ENCODE measurements at places on chromosomes 12 and 14. TPM values are rescaled to one million over a fixed set of nuclear protein-coding genes. Genes with fewer than 3 reads are reported as not detected.

DNA sequence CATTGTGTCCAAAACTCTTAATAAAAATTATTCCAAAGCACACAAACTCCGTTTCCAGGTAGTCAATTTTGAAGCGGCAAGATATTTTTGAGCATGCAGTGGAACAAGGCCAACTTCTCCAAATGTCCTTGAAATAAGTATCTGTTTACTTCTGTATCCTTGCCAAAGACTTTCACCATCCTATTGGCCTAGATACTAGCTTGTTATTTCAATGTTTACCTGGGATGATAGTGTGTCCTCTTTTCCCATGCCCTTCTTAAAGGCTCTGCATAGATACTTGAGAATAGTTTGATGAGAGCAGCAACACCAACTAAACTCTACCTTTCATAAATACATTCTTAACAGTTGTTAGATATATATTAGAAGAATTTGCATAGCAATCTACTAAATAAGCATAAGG is 160.9 kb downstream of the KCNC2 start:
- DNase-seq: no peak

GRCh38 chr12:7079826-7080125 is 12.5 kb downstream of the C1R start:
- no peak for DNase-seq

DNA sequence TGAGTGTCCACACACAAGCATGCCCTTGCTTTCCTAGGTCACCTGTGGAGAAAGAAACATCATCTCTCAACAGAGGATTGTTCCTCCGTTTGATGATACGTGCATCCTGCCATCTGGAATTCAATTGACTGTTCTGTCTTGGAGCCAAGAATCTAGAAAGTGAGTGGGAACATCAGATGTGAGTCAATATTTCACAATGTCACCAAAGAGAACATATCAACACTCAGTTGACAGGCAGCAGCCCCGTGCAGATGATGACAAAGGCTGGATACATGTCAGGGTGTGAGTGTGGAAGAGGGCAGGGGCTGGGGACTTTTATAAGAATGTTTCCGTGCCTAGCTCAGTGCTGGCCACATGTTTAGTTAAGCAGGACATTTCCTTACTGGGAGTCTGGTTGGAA is 76.1 kb downstream of the TBC1D30 start:
- DNase-seq: no peak

- no peak for DNase-seq
Observed at GRCh38 chr12:30098677-30099076, 314.9 kb upstream of the TMTC1 start.

GRCh38 chr14:37597914-37598746 is 2.7 kb downstream of the TTC6 start:
- DNase-seq: no peak

DNA sequence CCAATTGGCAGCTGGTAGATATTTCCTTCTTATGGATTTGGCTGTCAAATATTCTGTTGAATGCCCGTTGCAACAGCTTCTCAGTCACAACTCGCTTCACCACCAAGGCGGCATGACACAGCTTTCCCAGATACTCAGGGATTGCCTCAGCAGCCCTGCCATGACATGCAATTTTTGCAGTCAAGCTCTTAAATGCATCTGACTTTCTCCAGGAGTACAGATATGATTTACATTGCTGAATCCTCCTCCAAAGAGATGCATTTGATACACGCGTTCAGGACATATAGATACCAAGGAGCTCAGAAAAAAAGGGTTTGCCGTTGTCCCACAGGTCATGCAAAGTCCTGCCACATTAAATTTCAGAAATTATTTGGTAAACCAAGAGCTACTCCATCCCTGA is 6.5 kb downstream of the KRT5 start:
- no peak for DNase-seq

DNA sequence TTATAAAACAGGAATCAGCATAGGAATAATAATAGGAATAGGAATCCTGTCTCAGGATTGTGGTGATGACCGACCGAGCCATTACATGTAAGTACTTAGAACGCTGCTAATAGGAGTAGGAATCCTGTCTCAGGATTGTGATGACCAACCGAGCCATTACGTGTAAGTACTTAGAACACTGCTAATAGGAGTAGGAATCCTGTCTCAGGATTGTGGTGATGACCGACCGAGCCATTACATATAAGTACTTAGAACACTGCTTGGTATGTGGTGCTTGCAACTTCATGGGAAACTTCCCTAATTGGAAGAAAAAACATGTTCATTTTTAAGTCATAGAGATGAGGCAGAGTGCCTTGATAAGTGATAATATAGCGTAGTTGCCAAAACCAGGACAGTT is 30.0 kb downstream of the ELK3 start:
- no peak for DNase-seq

DNA sequence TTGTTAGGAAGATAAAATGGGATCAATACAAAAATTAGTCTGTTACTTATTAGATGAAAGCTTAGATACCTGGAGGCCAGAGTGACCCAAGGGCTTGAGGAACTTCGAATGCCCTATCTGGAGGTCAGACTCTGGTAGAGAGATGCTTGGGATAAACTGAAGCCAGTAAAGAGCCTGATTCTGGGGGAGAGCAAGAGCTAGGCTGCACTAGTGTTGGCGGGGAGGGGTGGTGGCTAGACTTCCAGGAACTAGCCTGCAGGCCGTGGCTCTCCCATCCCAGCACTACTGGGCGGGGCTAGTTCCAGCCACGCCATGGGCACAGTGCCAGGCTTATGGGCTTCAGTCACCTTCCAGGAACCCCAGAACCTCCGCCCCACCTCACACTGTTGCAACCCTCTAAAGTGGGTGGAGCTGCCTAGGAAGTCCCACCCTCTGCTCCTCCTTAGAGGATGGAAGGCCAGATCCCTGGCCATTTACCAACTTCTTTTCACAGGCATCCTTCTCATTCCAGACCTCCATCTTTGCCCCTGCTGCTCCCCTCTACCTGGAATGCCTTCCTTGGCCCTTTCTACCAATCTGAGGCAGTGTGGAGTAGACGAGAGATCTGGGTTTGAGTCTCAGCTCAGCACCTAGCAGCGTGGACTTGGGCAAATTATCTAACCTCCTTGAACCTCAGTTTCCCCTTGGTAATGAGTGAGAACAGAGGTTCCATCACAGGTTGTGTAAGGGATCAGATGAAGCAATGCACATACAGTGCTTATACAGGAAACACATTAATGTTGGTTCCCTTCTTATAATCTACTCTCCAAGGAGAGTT is 6.3 kb upstream of the NFE2 start:
- DNase-seq: no peak

DNA sequence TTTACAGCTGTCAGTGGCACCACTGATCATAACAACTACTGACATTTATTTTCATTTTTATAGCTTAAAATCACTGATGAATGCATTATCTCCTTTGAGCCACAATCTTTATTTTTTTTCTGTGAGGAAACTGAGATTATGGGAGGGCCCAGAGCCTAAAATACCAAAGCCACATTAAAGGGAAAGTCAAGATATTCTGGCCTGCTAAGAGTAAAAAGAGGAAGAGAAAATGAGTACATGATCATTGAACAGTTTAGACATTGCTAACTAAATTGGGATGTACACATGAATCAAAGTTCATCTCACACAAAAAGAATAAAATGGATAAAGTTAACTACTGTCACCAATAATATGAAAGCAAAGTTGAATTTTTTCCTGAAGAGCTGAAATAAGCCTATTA is 170.5 kb upstream of the GARIN2 start:
- DNase-seq: no peak

The ALDH1L2 gene
- 7.2 TPM for total RNA-seq

Measured in H1 (cell line).